Mucosa of descending colon (tissue), 3 donors: ENCODE measurements at places on chromosomes 6 and 20. TPM values are rescaled to one million over a fixed set of nuclear protein-coding genes. Genes with fewer than 3 reads are reported as not detected.

GRCh38 chr6:144395014-144395413 lies 109.9 kb downstream of the UTRN start:
- no peak for DNase-seq

GRCh38 chr20:19966840-19967239 lies 50.3 kb upstream of the NAA20 start:
- DNase-seq, result peak; percentile 39

- DNase-seq, result no peak
Measured at GRCh38 chr6:4925580-4925979, 78.3 kb downstream of the RPP40 start.

- DNase-seq, result no peak
Measured at GRCh38 chr6:73204252-73204651, 21.0 kb downstream of the KHDC1L start.

- DNase-seq, result peak; percentile 32
Measured at GRCh38 chr6:73803562-73804241, 107.7 kb downstream of the CD109 start.

DNA sequence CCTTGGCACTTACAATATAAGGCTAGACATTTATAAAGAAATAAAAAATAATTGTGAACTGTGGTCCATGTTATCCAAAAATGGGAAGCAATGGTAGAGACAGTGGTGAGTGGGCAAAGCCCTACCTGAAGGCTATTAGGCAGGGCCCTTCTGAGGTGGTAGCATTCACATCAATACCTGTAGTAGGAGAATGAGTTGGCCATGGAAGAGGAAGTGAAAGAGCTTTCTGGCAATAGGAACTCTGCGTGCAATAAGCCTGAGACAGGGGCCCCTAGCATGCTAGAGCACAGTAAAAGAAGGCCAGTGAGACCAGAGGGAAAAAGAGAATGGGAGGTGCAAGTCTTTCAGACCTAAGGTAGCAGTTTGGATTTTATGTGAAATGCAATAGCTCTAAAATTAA lies 754.5 kb downstream of the PTPRT start:
- no peak for DNase-seq

DNA sequence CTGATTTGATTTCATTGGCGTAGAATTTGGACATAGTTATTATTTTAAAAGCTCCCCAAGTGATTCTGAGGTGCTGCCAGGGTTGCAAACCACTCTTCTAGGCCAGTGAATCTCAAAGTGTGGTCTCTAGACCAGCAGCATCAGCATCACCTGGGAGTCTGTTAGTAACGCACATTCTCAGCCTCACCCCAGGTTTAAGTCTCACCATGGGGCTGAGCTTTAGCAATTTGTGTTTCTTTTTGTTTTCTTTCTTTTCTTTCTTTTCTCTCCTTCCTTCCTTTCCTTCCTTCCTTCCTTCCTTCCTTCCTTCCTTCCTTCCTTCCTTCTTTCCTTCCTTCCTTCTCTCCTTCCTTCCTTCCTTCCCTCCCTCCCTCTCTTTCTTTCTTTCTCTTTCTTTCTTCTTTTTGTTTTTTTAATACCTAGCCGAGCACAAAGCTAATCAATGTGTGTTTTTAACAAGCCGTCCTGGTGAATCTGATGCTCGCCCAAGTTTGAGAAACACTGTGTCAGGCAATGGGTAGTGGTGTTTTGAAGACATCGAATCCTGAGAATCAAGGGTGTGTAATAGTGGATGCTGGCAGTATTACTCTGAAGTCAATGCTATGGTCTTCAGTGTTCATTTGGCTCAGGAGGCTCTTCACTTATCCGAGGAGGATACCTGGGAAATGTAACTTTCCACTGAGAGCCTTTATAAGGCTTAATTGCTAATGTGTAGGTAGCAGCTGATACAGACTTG lies 104.9 kb downstream of the SLX4IP start:
- no peak for DNase-seq

- no peak for DNase-seq
Measured at GRCh38 chr6:43966374-43966658, 160.9 kb downstream of the MRPL14 start.

GRCh38 chr6:136334853-136335252 lies 45.2 kb upstream of the BCLAF1 start:
- no peak for DNase-seq

GRCh38 chr6:163010145-163010544 lies 282.4 kb downstream of the PACRG start:
- DNase-seq, result no peak

DNA sequence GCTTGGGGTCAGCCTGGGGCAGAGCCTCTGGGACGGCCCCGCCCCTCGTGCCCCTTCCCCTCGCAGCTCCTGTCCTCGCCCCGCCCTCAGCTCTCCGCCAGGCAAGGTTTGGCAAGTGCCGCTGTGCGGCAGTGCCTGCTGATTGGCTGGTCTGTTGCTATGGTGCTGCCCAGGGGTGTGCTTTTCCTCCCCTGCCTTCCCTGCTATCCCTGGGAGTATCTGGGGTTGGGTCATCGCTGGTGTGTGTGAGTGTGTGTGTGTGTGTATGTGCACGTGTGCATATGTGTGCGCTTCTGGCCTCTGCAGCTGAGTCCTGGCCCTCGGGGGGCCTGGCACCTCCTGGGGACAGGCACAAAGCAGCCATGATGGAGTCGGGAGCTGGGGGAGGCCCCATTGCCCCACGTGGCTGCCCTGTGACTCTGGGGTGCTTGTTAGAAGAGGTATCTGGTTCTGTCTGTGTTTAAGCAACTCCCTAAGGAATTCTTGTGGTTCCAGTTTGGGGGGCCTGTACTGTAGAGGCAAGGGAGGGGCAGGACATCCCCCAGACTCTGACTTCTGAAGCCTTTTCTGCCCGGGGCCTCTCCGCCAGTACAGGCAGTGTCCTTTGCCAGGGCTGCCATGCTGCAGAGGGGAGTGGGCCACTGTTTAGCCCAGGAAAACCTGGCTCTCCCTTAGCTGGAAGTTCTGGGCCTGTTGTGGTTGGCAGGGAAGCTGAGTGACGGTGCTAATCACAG lies 6.9 kb downstream of the RTEL1 start:
- DNase-seq, result no peak

DNA sequence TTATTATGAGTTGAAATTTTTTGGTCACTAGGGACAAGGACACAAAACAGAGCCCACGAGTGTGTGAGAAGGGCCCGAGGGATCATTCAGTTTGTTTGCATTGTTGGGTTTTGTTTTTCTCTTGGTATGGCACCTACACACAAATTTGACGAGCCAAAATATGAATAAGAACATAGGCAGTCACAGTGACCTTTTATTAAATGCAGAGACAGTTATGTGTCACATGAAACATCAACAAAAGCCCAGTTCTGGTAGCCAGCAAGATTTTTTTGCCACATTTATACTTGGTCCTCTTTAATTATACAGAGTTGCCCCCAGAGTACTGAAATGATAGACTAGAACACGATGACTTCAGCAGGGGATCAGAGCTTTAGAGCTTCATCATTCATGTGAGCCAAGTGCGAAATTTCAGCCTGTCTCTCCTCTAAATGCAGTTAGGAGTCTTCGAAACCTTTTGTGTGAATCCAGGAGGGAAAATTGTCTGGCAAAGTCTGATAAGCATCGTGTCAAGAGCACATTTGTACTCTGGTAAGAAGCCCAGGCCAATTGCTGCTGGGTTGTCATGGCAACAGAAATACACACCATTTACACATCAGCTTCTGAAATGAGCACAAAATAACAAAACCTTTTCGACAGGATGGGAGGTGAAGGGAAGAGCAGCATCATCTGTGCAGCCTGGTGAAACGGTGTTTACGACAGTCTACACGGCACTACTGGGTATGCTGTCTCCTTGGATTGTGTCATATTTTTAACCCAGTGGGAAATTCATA lies 79.2 kb upstream of the RIPOR2 start:
- no peak for DNase-seq

GRIK2 gene
- total RNA-seq, result 1.3 TPM

NELFE gene
- total RNA-seq, result 52.4 TPM

CD24 gene
- total RNA-seq, result 968 TPM

ACOT13 gene
- total RNA-seq, result 28.2 TPM

HNF4A gene
- 237 TPM for total RNA-seq

RBCK1 gene
- 117 TPM for total RNA-seq
